ENCODE measurements at places on chromosomes 13 and 19.

GRCh38 chr13:59038824-59039223, 1124.9 kb downstream of the DIAPH3 start:
- no peak for DNase-seq

DNA sequence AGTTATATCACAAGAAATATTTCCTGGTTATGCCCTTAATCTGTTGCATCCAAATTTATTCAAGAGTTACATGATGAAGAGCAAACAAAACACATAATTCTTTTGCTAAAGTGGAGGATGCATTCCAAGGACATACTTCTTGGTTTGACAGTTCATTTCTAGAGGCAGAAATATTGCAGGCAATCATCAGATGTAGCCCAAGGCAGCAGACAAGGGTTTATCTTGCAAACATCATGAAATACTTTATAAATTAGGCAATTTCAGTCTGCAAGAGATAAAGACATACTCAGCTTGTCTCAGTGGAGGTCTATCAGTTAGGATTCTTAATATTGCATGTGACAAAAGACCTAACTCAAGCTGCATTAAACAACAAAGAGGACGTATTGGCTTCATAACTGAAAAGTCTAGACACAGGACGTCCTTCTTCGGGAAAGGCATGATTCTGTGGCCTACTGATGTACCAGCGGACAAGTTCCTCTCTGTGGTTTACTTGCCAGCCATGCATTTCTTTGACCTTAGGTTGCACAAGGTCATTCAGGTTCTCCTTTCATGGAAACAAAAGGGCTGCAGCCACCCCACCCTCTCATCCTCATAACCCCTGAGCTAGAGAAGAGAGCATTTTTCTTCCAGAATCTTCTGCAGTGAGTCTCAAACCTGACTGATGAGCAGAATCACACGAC, 204.1 kb downstream of the KATNAL1 start:
- no peak for DNase-seq

DNA sequence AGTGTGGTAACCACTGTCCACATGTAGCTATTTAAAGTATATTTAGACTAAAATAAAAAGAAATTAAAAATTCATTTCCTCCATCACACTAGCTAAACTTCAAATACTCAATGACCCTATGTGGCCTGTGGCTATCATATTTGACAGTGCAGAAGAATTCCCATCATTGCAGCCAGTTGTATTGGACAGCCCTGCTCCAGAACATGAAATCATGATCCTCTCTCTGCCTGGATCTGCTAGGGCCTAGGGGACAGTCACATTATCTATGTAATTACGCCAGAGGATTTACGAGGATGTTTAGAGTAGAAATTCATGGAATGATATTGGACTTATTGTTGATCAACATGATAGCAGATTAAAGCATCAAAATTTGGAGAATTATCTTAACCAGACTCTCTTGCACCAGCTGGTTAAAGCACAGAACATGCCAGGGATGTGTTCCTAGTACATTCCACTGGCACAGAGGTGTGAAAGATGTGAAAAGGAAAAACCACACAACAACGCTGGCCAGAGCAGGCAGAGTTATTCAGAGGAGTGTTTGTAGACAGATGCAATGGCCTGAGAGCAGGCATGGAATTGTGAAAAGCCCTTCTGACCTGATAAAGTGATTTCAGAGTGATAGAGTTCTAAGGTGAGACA, 108.9 kb upstream of the STARD13 start:
- no peak for DNase-seq

DNA sequence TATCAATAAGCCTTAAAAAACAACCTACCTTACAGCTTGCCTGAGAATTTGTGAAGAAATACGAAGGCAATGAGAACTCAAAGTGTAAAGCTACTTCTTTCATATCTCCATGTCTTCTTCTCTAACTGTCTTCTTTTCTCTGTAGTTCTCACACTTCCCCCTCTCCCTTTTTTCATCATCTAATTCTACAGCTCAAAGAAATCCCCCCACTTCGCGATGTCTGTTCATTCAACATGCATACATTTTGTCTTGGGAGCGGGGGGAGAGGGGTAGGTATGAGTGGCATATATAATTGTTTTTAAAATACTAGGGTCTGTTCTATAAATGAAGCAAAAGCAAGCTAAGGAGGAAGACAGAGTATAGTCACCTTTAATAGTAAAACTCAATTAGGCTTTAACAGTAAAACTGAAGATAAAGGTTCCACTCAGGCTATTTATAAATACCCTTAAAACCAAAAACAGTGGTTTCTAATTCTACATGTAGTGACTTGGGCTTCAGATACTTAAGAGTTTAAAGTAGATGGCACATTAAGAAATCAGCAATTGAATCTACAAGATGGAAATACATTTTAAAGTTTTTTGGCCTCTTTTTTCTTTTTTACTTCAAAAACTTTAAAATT, 106.9 kb downstream of the KLF12 start:
- no peak for DNase-seq

- no peak for DNase-seq
Measured at GRCh38 chr19:35318679-35319448, 10.1 kb upstream of the CD22 start.

DNA sequence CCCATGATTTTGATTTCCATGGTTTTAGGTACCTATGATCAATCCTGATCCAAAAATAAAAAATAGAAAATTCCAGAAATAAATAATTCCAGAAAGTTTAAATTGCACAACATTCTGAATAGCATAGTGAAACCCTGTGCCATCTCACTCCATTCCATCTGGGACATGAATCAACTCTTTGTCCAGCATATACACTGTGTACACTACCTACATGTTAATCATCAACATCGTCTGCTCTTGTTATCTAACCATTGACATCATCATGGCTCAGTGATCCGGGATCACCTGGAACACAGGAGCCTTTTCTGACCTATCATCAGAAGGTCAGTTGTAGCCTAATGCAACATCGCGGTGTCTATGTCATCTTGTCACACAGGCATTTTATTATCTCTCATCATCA, 75.6 kb downstream of the MYO16 start:
- no peak for DNase-seq

DNA sequence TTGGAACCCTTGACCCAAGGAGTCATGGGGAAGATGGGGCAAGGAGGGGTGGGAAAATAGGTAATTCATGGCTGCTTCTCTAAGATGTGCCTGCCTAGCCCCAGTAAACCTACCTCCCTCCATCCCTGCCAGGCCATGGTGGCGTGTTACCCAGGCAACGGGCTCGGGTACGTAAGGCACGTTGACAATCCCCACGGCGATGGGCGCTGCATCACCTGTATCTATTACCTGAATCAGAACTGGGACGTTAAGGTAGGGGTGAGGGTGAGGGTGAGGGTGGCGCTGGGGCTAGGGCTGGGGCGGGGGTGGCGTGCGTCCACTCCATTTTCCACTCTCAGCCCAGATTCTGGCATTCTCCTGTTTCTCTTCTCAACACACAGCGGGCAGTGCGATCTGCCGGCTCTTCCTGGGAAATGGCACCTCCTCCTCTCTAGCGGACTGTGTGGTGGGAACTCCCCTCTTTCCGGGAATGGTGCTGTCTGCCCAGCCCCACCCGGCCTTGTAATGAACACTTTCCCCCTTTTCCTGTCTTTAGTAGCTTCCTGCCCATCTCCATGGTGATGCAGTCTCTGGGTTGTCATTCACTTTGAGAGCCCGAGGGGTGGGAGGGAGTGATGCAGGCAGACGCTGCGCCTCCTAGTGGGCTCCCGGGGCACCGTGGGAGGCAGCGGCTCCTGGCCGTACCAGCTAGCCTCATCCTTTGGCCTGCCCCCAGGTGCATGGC, 7.6 kb downstream of the EGLN2 start:
- DNase-seq: no peak

DNA sequence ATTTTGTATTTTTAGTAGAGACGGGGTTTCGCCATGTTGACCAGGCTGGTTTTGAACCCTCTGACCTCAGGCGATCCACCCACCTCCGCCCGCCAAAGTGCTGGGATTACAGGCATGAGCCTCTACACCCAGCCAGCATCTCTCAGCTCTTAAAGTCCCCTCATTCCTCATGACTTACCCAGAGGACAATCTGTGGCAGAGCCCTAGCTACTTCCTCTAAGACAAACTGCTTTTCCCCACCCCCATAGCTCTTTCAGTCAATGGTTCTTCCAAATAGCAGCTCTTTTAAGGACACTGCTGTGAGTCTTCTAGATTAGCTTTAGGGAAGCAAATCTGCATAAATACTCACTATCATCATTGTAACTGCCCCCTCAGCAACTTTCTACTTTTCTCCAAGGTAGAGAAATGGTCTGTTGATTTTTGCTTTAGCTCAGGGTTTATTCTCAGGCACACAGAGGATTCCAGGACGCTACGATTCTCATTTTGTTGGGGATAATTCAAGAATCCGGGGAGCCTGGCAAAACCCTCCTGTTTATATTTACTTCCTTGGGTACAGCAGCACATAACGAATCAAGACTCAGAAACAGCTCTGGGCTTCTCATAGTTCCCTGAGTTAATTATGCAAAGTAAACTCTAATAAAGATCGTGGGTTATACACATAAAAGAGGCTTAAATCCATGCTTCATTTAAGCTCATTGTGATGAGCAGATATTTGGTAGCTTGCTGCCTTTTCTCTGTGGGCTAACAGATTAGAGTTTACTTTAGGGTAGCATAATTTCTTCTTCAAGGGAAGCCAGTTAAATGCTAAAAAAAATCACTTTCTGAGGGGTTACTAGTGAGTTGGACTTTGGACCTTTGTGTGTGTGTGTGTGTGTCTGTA, 357.4 kb downstream of the TDRD3 start:
- no peak for DNase-seq

DNA sequence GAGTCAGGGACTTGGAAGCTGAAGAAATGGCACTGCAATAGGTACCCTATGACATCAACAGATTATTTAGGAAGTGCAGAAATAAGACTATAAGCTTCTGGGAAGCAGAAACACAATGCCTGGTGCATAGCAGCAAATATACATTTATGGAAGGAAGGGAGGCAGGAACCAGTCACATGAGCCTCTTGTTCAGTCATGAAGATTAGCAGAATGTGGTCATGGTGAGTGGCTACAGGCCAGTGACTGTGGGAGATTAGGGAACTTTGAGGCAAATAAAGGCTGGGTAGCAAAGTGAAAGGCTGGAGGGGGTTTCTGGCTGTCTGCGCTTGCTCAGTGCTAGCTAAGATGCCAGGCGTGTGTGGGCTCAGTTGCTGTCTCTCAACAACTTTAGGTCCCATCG, 96.3 kb downstream of the EPSTI1 start:
- no peak for DNase-seq

GRCh38 chr19:12350890-12351197, 14.6 kb downstream of the ZNF442 start:
- no peak for DNase-seq

GRCh38 chr13:85228692-85229091, 570.5 kb downstream of the SLITRK6 start:
- DNase-seq: no peak

DNA sequence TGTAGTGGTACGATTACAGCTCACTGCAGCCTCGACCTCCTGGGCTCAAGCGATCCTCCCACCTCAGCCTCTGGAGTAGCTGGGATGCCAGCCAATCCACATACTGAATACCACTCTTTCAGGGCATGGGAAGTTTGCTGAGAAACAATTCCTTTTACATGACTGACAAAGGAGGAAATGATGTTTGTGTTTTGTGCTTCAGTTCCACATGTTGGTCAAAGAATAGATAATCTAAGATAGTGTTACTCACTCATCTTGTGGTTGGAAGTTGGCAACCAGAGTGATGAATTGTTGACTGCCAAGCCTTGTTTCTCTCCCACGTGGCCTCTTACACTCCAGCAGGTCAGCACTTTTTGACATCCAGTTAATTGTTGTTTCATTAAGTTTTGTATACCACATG, 7.6 kb downstream of the MBD3L2B start:
- no peak for DNase-seq
